ENCODE measurements at places on chromosomes 12 and 14. TPM values are rescaled to one million over a fixed set of nuclear protein-coding genes. Genes with fewer than 3 reads are reported as not detected.

DNA sequence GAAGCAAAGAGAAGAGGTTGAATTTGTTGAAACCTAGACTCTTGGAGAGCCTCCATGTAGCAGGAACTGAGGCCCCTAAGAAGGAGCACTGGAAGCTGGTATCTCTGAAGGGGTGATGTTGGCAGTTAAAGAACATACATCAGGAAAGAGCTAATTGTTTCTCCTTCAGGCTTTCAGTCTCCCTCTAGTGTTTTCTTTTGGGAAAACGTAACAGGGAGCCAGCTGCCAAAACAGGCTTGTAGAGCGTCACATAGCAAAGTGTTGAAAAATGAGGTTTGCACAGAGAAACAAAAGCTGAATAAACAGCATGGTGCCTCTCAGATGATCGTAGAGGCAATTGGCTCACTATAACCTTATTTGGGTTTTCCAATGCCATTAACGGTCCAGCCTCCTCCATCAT lies 46.9 kb upstream of the CAND1 start:
- no peak for DNase-seq
- H3K27ac ChIP-seq: no peak overlapping the region
- no peaks in the 10 kb centered on the region for H3K36me3 ChIP-seq
- H3K4me1 ChIP-seq: no peaks in the 10 kb centered on the region

DNA sequence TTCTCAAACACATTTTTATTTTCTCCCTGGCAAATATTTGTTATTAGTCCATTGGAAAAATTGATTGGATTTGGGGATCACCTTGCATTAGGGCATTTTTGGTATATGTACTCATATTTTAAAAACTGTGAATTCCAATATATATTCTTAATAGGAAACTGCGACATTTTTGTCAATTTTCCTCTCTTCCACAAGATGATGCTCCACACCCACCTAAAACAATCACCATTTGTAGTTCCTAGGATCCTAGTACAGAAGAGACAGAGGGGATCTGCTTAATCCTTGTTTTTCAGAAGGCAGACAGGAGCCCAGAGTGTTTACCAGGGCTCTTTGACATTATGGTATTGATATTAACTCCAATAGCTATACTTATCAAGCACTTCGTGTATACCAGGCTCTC lies 22.8 kb upstream of the OASL start:
- H3K27ac ChIP-seq: no peak overlapping the region
- no peaks in the 10 kb centered on the region for H3K36me3 ChIP-seq
- H3K4me1 ChIP-seq: no peaks in the 10 kb centered on the region
- H3K27me3 ChIP-seq: no peaks in the 10 kb centered on the region

The TSPAN19 gene
- total RNA-seq: 0.51 TPM

- no peaks in the 10 kb centered on the region for H3K27me3 ChIP-seq
- DNase-seq: no peak
- H3K36me3 ChIP-seq: no peaks in the 10 kb centered on the region
- H3K27ac ChIP-seq: no peak overlapping the region
Measured at GRCh38 chr14:22311636-22312035, 277.4 kb downstream of the DAD1 start.

The REC8 gene
- 3.5 TPM for total RNA-seq

DNA sequence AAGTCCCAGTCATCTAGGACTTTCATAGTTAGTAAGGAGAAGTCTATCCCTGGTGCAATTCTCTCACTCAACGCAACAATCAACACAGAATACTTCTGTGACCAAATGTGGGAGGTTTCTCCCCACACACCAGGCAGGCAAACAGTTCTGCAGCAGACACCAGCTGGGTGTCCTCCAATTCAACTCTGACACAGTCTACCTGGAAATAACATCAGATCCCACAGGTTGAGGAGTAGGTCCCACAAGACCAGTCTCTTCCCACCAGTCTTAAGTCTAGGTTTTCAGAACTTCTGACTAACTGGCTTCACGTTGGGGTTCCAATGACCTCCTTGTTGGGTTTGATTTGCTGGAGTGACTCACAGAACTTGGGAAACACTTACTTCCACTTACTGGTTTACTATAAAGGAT lies 14.8 kb downstream of the ACOT6 start:
- H3K4me3 ChIP-seq: no peak overlapping the region
- DNase-seq: no peak
- no peaks in the 10 kb centered on the region for H3K4me1 ChIP-seq
- H3K36me3 ChIP-seq: no peaks in the 10 kb centered on the region
